Immature natural killer cell (primary cell): ENCODE measurements at places on chromosomes 3 and 15. TPM values are rescaled to one million over a fixed set of nuclear protein-coding genes. Genes with fewer than 3 reads are reported as not detected.

DNA sequence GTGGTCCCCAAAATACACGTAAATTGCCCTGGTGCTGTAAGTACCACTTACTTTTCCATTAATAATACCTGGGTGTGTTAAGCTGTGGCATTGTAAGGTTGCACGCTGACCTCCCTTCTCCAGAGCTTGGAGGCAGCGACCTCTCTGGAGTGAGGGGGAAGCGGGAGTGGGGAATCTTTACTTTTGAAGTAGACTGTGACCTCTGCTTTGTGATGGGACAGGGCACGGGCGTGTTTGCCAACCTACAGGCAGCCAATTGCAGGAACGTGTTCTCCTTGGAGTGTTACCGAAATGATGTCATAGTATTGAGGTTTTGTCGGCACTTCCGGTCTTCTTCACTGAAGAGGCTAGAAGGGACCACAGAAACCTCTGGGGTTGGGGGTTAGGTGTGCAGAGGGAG is 227.3 kb upstream of the C2CD4B start:
- peak; percentile 20 for DNase-seq

DNA sequence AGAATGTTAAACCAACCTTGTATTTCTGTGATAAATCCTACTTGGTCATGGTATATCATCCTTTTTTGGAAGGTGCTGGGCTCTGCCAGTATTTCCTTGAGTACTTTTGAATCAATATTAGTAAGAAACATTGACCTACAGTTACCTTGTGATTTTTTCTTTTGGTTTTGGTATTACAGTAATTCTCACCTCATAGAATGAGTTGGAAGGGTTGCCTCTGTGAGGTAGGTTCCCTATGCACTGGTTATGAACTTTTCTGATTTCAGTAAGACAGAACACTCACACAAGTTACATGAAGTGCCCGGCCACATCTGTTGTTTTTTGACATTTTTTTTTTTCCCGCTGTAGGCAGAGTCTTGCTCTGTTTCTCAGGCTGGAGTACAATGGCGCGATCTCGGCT is 20.0 kb downstream of the PCCB start:
- no peak for DNase-seq

DNA sequence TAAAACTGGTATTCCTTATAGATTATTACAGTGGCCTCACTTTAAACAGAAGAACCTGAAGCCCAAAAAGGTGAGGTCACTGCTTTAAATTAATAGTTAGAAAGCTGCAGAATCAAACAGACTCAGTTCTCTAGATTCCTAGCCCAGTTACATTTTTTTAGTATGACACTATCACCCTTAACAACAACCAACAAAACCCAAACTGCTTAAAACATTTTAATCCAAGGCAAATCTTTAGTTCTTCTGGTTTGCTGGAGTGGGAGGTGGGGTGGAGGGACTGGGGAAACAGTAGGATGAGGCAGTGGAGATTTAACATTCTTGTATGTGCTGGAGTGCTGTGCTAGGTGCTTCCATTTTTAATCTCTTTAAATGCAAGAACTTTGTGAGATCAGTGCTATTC is 631.6 kb upstream of the KCNMB2 start:
- DNase-seq: no peak

DNA sequence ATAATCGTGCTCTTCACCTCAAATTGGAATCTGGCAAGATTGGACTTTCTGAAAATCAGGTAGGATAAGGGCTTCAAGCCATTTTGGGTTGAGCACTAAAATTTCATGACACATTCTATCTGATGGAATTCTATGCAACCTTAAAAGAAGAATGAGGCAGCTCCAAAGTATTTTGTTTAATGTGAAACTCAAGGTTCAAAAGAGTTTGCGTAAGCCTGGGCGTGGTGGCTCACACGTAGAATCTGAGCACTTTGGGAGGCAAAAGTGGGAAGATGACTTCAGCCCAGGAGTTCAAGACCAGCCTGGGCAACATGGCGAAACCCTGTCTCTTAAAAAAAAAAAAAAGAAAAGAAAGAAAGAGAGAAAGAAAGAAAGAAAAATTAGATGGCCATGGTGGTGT is 3.6 kb upstream of the PLA1A start:
- DNase-seq: no peak

- DNase-seq: no peak
These were observed 22.1 kb downstream of the SUSD5 start for GRCh38 chr3:33196538-33196937.

GRCh38 chr15:40323953-40324937 is 753 bp downstream of the INAFM2 start:
- no peak for DNase-seq

- DNase-seq: peak; percentile 56
These were observed 8.9 kb upstream of the MAP3K13 start for GRCh38 chr3:185353823-185354614.

DNA sequence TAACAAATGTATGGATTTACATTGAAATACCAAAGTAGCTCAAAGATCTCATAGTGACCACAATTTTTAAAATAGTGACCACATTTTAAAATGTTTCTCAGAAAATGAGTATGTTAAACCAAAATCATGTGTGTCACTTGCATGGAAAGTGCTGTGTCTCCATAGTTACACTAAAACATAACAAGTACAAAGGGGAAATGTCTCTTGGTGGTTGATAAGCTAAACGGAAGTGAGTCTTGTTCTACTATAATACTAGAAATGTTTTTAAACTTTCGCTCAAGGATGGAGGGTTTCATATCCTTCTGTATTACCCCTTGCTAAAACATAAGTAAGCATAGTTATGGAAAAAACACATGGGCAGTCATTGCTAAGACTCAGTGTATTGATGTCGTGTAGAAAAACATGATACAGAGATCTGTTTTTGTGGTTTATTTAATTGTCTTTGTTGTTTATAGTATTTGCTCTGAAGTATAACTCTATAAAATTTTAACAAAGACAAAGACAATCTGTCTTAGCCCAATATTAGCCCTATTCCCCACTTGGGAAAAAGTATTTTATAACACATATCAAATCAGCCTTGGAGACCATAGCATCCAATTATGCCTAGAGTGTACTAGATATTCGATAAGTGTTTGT is 27.0 kb upstream of the DENND4A start:
- DNase-seq: peak; percentile 84

GRCh38 chr3:129559565-129560079 is 16.6 kb downstream of the H1-8 start:
- no peak for DNase-seq

DNA sequence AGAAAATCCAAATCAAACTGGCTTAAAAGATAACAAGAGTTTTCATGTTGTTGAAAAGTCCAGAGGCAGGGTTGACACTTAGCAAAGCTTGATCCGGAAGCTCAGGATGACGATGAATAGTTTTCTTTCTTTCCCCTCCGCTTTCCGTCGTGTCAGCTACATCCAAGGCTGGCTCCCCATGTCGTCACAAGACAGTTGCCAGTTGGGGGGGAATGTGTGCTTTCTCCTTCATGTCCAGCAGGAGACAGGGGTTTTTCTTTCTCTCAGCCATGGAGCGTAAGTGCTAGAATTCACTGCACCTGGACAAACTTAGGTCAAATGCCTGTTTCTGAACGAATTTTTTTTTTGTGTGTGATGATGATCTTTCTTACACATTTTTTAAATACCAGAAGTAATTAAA is 273.8 kb upstream of the RGMA start:
- no peak for DNase-seq

DNA sequence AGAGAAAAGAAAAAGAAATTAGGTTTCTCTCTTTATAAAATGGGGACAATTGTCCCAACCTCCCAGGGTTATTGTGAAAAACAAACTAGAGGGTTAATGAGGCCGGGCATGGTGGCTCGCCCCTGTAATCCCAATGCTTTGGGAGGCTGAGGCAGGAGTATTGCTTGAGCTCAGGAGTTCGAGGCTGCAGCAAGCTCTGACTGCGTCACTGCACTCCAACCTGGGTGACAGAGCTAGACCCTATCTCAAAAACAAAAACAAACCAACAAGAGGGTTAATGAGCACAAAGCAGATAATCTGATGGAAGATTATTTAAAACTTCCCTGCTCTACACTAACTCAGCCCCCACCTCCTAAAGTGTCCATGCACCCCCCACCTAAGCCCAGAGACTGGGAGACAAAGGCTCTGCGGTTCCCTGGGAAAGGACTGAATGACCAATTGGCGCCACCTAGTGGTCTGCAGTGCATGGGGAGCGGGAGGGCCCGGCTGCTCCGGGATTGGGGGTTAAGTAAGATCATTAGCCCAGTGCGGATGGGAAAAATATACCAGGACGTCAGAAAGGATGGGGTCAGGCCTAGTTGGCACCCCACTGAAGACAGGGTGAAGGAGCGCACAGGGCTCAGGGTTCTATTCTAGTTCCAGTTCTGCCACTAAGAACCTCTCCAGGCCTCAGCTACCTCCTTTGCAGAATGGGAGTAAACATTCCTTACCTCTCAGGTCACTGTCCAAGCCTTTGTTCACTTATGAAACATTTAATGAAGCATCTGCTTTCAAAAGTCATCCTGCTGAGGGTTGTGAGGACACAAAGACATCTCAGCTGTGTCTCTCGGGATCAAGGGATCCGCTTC is 15.6 kb downstream of the PIF1 start:
- DNase-seq: peak; percentile 62

DNA sequence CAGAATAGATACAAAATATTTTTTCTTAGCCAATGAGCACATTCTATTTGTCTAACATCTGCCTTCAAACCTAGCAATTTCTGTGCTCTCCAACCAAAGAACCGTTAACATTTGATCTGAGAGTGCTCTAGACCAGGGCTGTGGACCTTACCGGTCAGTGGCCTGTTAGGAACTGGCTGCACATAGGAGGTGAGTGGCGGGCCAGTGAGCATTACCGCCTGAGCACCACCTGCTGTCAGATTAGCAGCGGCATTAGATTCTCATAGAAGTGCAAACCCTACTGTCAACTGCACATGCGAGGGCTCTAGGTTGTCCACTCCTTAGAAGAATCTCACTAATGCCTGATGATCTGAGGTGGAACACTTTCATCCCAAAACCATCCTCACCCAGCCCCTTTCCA is 131.7 kb downstream of the CADM2 start:
- DNase-seq: no peak

GRCh38 chr3:114435386-114436115 is 141.7 kb downstream of the TIGIT start:
- DNase-seq: no peak

- no peak for DNase-seq
These were observed 111.8 kb downstream of the IGF2BP2 start for GRCh38 chr3:185713015-185713414.

DNA sequence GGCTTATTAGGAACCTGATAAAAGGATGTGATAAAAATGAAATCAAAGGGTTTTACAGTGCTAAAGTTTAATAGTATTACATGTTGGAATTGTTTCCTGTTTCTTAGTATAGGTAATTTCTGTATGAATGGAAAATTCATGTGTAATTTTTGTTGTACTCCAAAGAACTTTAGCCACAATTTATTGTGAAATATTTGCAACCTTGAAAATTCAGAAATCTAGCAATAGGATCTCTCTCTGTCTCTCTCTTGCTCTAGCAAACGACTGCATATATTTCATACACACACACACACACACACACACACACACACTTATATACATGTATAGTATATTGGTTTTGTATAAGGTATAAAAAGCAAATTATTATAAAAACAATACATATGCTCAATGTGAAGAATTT is 59.6 kb downstream of the PIAS1 start:
- no peak for DNase-seq

- DNase-seq: no peak
These were observed 106.3 kb upstream of the RNU6-1 start for GRCh38 chr15:67945951-67946700.

DNA sequence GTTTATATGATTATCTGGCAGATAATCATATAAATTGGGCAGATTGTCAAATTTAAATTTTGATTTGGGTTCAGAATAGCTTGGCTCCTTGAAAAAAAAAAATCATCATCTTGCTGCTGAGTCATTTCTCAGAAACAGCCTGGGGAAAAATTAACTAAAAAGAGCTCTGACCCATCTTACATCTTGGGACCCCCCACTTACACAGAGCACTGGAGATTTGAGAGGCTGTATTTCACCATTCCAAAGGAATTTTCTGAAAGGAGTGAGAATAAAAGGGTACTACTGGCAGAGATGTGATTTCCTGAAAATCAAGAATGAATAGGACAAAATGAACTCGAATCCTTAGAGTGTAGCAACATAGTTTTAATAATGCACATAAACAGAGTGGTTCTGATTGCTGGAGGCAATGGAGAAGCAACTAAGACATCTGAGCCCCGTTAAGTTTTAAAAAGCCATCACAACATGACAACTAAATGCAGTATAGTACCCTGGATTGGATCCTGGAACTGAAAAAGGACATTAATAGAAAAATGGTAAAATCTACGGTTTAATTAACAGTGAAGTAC is 97.5 kb downstream of the RFTN1 start:
- no peak for DNase-seq

DNA sequence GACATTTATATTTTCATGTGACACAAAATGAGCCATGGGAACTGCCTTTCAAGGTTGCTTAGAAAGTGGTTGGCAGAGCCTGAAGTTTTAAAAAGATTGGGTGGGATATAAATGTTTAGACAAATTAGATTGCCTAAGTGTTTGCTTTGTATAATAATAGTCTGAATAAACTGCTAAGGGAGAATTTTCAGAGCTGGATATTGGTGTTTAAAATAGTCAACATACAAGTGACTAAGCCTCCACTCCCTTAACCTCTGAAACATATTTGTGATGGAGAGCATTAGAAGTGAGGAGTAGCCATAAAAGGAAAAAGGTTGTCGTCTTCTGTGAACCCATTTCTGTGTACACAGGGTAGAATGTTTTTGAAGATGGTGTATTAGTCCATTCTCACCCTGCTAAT is 201.6 kb downstream of the THSD4 start:
- no peak for DNase-seq

DNA sequence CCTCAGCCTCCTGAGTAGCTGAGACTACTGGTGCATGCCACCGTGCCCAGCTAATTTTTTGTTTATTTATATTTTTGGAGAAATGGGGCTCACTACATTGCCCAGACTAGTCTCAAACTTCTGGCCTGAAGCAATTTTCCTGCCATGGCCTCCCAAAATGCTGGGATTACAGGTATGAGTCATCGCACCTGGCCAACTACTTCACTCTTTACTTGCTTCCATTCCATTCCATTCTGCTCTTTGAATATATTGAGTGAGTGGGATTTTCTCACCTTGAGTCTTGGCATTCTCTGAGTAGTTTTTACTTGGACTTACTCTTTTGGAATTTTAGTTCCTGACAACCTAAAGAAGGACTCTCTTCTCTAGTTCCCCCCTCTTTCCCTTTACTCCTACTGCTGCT is 93.8 kb upstream of the UNC13C start:
- no peak for DNase-seq

The CCDC33 gene
- polyA plus RNA-seq: not detected

The CHD2 gene
- 36.9 TPM for polyA plus RNA-seq

The MOBP gene
- not detected for polyA plus RNA-seq
